M059J (cell line): ENCODE measurements at places on chromosomes 1 and 21. TPM values are rescaled to one million over a fixed set of nuclear protein-coding genes. Genes with fewer than 3 reads are reported as not detected.

Gene SLC30A10
- not detected in 2 replicates for total RNA-seq

Gene HOOK1
- total RNA-seq, result 0.07 TPM in 1 of 2 replicates, not detected in the other

Gene OR6N1
- not detected in 2 replicates for total RNA-seq

Gene ADCY10
- total RNA-seq, result 0.15 TPM in 1 of 2 replicates, not detected in the other

DNA sequence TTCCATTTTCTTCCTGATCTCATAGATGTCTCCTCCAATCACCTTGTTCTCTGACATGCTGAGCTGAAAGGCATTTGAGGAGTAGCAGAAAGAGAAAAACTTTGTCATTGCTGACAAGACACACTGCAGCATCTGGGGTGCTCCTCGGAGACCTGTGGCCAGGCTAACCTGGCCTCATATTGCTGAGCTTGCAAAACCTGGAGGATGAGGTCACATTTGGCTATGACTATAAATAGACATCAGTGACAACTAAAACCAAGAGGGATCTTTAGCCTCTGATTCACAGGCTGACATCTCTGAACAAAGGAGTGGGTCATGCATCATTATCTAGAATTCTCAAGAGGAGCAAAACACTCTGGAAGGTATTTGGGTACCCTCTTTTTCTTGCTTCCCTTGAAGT, 83.7 kb downstream of the PROX1 start:
- DNase-seq, result no peak
